Stimulated activated CD4-positive, alpha-beta T cell treated with anti-CD3 and anti-CD28 coated beads, Interleukin-2, amount 100 ng/mL, for 24 hours (primary cell): ENCODE measurements at places on chromosomes 2 and 18.

DNA sequence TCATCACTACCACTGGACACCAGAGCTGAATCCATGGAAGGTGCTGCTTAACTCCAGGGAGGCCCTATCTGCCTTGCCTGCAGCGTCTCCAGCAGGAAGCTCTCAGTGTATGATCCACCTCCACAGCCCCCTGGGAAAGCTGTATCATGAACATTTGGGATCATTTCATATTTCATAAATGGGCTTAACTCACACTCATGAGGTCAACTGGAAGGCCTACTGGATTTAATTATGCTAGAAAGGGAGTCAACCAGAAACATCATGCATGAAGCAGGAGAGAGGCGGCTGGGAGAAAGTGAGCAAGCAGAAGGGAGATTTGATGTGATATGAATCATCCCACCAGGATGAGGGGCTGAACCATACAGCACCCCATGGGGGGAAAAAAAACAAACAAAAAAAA is 537.7 kb downstream of the TNS1 start:
- no peak for DNase-seq

GRCh38 chr18:45111502-45111848 is 430.8 kb downstream of the SETBP1 start:
- DNase-seq, result no peak

DNA sequence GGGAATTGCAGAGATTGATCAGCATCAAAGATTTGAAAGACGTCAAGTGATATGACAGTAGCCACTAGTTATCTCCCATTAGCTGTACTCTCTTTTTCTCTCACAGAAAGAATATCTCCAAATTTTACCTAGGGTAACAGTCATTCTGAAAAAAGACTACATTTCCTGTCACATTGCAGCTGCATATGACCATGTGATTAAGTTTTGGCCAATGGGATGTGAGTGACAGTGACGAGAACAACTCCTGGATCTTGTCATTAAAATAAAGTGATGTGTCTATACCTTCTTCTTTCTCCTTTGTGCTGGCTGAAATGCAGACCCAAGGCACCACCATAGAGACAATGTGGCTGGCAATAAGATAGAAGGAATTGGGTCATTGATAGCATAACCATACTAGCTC is 10.5 kb upstream of the NEUROD1 start:
- no peak for DNase-seq

DNA sequence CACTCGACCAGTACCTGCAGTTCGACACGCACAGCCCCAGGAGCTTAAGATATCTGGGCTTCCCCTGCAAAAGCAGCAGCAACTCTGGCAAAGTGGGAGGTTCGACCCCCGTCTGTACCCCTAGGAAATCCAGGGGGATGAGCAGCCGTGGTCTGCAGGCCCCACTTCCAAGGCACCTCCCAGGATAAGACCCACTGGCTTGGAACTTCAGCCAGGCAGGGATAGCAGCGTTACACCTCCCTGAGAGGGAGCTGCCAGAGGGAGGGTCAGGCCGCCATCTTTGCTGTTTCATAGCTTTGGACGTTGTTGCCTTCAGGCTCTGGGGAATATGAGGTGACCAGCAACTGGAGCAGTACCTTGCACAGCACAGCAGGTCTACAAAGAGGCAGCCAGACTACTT is 351.1 kb downstream of the SOX11 start:
- DNase-seq, result no peak

- peak; percentile 39 for DNase-seq
Observed at GRCh38 chr2:108607706-108608301, 73.5 kb downstream of the LIMS1 start.

GRCh38 chr2:171136024-171136423 is 24.7 kb downstream of the TLK1 start:
- no peak for DNase-seq

GRCh38 chr2:43568228-43568627 is 27.6 kb downstream of the THADA start:
- DNase-seq, result no peak

GRCh38 chr2:69789175-69789721 is 40.2 kb upstream of the GMCL1 start:
- DNase-seq, result no peak

DNA sequence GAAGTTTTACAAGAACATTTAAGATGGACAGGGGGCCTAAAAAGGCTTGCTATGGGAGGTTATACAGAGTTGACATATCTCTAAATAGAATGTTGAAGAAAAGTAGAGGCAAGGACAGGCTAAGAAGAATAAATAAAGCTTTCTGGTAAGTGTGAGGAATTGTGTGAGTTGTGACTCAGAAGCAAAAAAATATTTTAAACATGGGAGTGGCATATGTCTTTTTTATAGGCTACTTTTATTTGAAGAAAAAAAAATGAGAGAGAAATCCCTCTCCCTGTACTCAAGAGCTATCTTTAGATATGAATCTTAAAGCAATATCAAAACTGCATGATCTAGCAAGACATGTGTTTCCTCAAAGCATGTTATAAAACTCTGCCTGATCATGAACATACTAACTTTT is 41.1 kb downstream of the RAB3GAP1 start:
- no peak for DNase-seq

DNA sequence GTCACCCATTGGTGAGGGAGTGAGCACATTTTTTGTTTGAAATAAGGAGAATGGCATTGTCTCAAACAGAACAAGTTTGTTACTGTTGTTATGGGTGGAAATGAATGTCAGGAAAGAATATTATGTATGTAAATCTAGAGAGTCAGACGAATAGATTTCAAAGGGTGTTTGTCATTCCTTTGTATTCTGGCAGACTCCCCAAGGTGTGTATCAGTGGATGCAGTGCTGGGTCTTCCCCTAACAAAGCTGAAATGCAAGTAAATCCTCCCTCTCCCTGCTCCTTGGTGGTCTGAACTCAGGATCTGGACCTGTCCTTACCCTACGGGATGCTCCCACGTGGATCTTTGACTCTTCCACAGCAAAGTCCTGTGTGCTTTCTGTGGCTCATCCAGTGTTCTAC is 139.5 kb upstream of the ZNF516 start:
- no peak for DNase-seq

DNA sequence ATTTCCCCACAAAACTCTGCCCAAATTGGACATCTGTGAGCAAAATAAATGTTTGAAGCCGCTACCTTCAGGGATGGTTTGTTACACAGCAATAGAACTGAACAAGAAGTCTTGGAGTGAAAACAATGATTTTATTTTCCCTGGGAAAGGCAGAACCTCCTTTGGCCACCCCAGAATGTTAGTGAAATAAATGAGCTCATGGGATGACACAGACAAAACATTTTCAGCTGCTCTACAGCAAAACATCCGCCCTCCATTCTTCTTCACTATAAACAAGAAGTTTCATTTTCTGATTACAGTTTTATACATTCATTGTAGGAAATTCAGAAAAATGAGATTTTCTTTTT is 4.3 kb upstream of the EFHD1 start:
- no peak for DNase-seq

DNA sequence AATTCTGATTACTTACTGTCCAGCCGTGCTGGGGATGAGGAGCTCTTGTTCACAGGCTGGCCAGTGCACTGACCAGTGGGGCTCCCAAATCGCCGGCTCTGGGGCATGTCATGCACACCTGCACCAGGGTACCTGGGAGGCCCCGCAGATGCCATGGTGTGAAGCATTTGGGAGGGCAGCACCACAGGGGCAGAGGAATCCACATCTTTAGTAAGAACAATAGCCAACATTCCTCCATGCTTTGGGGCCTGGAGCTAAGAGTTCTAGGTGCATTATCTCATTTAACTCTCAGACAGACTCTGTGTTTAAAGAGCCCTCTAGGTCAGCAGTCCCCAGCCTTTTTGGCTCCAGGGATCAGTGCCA is 104.2 kb downstream of the ACKR3 start:
- no peak for DNase-seq

DNA sequence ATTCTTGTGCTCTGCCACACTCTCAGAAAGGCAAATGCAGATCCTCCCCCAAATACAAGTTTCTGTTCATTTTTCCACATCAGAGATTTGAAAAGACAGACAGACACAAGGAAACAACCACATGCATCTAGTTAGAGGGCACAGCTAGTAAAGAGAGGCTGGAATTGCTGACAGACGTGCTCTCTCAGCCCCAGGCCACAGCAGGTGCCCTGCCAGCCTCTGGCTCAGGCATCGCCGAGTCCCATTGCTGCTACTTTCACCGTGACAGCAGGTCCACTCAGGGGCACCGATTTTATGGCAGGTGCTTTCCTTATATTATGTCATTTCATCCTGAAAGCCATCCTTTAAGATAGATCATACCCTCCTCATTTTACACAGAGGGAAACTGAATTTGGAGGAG is 507.5 kb downstream of the EIPR1 start:
- DNase-seq, result no peak

GRCh38 chr2:95377216-95378123 is 25.0 kb upstream of the FAHD2A start:
- DNase-seq, result no peak

GRCh38 chr18:58177896-58178470 is 134.0 kb downstream of the NEDD4L start:
- no peak for DNase-seq

DNA sequence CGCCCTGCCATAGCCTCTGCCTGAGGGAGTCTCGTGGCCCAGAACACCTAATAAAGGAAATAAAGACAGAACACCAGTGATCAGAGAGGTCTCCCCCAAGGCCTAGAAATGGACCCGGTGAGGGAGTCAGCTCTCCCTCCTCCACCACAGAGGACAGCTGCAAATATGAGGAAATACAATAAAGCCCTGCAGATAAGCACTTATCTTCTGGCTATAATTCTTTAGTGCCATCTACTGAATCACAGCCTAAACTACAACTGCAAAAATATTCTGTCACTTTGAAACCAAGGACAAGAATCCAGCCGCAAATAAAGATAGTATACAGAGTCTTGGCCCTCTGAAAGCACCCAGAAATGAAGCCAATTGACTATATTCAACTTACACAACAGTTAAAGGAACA is 42.4 kb upstream of the TACR1 start:
- DNase-seq, result no peak
